Left forelimb (tissue), 1 donor: ENCODE measurements at places on chromosomes 11 and 22.

DNA sequence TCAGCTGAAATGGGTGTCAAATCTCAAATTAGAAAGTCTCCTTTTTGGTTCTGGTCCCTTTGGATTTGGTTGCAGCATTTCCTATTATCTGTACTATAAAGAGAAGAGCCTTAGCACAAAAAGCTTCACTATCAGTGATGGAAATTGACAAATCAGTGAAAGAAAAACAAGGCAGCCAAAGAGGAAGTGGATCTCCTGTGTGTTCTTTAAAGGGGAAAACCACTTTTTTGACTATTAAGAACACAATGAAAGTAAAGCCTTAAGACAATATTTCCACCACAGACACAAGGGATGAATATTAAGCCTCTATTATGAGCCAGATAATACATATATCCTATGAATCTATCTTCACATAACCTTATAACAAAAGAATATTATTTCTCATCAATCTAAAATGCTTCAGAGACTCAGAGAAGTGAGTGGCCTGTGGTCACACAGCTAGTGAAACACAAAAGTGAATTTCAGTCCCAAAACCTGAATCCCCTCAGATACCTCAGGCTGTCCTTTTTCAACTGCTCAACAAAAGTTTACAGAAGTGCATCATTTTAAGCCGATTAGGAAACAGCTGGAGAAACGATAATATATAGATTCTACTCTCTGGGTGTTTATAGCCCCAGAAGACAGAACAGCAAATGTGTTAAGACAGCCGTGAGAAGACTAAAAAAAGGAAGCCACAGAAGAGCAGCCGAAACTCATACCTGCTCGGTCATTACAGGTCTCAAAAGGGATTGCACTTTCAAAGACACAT lies 24.4 kb upstream of the FSHB start:
- no peak for DNase-seq

GRCh38 chr11:13140028-13140870 lies 131.1 kb downstream of the RASSF10 start:
- no peak for DNase-seq

DNA sequence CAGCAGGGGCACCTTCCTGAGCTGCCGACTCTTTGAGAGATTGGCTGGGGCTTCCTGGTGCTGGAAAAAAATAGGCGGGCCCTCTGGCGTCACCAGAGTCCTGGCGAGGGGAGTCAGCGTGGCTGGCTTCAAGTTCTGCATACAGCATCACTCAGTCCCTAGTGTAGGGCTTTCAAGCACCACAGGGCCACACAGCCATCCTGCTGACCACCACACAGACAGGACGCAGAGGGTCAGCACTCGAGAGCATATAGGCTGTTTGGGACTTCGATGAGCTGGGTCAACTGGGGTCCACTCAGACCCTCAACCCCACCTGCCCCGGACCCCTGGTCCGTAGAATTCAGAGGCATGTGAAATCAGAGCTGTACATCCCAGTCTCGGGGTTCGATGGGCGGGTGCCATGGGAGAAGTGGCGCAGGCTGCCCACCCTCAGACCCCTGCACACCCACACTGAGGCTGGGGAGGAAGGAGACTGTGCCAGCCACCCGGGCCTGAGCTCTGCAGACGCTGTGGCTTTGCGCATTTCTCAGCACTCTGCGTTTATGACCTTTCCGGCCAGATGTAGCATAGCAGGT lies 1131.9 kb downstream of the BRD1 start:
- DNase-seq, result no peak

DNA sequence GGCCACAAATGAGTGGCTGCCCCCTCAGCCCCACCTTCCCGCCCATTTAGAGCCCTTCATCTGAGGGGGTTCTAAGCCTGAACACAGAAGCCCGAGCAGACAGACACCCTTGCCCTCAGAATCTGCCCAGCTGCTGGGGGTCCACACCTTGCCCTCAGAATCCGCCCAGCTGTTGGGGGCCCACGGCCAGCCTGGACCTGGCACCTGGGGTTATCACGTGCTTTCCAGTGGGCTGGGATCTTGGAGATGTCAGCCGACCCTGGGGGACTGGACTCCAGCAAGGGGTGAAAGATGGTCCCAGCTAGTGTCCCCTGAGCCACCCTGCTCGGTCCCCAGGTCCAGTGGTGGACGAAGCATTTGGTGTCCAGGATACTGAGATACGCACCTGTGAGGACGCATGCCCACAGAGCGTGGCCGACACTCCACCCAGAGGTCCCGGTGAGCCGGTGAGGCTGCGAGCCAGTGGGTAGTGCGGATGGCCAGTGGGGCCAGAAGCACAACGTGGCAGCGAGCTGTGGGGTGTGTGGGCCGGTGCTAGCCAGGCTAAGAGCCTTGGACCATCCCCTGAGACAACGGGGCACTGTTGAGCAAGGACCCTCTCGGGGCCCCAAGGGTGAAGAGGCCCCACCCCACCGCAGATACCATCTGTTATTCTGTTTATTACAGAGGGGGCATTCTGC lies 3.1 kb upstream of the CTSD start:
- no peak for DNase-seq

GRCh38 chr22:44882226-44882905 lies 127.4 kb downstream of the PHF21B start:
- DNase-seq, result no peak

GRCh38 chr11:11776714-11777113 lies 65.1 kb upstream of the USP47 start:
- DNase-seq, result no peak

DNA sequence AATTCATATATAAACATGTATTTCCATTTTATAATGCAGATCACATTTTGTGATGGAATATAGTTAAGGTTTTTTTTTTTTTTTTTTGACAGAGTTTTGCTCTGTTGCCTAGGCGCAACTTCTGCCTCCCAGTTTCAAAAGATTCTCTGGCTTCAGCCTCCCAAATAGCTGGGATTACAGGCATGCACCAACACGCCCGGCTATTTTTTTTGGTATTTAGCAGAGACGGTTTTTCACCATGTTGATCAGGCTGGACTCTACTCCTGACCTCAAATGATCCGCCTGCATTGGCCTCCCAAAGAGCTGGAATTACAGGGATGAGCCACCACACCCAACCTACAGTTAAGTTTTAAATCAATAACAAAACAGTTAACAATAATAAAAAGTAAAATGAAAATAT lies 18.8 kb downstream of the XKR3 start:
- DNase-seq, result no peak

- no peak for DNase-seq
These were observed 1.4 kb downstream of the NAV2 start for GRCh38 chr11:19714022-19714386.

GRCh38 chr11:44754876-44755555 lies 28.3 kb downstream of the TSPAN18 start:
- DNase-seq, result peak; percentile 31

DNA sequence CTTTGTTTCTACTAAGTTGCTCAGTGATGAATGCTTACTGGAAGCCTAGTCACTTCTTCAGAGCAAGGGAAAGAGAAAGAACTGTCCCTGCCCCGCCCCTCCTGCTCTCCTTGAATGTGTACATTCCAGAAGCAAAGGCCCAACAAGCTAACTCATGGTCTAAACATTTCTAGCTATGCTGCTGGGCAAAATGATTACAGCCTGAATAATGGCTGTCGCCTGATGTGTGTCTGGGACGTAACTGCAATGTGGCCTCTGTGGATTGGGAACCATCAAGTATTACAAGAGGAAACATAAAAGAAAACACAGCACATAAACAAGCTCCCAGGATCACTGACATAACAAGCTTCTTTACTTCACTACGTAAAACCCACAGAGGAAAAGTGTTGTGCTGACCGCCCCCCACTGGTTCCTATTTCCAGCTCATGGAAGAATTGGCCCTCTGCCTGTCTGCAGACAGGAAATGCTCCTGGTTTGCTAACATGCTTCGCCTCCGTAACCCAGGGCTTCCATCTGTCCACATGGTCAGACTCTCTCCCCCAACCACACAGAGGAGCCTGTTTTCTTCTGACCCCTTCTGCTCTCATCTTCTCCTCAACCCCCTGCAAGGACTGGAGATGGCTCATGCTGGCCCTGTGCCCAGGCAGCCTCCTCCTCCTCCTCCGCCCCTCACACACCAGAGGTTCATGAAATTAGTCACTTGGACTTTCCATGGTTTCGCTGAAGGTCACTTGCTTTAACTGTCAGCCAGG lies 187.2 kb downstream of the MAML2 start:
- DNase-seq, result peak; percentile 79

DNA sequence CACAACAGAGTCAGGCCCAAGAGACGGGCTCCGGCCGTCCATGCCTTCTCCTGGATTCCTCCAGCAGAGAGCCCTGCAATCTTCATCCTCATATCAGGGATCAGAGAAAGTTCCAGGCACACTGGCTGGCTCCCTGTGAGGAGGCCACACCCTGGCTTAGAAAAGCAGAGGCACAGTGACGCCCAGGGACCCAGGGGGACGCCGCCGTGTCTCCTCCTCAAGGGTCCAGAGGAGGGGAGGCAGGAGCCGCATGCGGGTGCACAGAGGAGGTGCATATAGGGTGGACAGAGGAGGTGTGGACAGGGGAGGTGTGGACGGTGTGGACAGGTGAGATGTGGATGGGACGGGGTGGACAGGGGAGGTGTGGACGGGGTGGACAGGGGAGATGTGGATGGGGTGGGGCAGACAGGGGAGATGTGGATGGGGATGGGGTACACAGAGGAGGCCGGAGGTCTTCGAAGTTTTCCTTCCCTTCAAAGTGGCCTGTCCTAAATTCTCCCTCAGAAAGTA lies 1521.9 kb downstream of the BRD1 start:
- no peak for DNase-seq

DNA sequence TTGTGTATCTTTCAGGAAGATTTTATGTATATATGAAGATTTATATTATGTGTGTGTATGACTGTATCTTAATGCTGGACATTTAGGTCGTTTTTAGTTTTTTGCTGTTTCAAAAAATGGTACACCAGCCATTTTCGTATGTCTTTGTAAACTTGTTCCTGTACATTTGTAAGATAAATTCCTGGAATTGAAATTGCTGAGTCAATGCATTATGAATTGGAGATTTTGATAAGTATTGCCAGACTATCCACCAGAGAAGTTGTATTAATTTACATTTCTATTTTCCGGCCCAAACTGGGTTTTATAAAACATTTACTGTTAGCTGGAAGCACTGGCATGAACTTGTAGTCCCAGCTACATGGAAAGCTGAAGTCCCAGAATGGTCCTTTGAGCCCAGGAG lies 24.6 kb downstream of the MRPL48 start:
- DNase-seq, result no peak

DNA sequence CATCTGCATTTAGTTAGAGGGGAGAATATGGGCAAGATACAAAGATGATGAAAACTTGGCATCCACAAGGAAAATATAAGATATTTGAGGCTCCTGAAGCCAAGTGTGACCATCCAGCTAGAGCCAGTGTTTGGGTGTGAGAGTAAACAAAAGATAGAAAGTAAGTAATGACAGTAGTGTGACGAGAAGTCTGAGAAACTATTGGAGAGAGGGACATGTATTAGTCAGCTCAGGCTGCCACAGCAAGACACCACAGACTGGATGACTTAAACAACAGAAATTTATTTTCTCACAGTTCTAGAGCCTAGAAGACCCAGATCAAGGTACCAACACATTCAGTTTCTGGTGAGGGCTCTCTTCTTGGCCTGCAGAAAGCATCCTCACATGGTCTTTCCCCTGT lies 6.4 kb upstream of the CCKBR start:
- DNase-seq, result no peak

DNA sequence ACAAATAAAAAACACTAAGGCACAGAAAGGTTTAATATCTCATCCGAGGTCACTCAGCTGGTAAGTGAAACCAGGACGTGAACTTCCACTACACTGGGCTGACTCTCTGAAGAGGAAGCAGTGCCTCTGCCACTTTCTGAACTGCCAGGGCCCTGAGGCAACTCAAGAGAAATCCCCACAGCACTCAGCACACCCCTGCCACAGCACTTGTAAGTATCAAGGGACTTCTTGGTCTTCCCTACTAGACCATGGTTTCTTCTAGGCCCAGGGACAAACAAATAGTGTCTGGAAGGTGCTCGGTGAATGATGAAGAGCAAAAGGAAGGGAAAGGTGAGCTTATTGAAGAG lies 49.7 kb downstream of the RPL27A start:
- no peak for DNase-seq

DNA sequence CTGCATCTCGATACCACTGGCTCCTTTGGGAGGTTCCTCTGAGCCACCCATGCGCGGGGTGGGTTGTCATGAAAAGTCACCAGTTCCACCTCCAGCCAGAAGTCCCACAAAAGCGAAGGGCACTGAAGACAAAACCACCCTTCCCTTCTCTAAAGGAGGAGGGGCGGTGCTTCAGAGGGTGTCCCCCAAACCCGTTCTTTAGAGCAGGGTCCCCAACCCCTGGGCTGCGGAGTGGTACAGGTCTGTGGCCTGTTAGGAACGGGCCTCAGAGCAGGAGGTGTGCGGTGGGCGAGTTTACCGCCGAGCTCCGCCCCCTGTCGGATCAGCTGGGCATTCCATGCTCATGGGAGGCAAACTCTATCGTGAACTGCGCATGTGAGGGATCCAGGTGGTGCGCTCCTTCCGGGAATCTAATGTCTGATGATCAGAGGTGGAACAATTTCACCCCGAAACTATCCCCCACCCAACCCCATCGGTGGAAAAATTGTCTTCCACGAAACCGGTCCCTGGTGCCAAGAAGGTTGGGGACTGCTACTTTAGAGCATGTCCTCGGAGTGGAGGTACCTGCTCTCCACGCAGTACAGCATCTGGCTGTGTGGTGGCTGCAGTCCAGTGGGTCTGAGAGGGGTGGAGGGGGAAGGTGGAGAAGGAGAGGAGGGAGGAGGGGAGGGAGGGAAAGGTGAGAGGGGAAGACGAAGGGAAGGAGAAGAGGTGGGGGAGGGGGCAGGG lies 72.9 kb upstream of the SEPTIN5 start:
- peak; percentile 42 for DNase-seq

- DNase-seq, result peak; percentile 80
These were observed 26.6 kb upstream of the IL17RA start for GRCh38 chr22:17057959-17058814.

DNA sequence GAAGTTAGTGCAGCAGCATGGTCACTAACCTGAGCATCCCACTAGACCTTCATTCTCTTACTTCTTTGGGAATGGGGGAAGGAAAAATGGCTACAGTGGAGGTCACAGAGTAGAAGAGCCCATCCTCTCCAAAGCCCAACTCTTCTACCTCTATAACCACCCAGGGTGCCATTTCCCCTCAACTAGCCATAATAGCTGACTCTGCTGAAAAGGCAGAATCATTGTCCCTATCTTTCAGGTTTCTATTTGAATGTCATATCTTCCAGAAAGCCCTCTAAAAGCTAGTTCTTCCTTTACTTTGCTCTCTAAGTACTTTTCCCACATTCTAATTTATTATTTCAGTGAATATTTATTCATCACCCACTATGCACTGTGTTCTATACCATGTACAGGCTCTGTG lies 421.6 kb downstream of the TENM4 start:
- DNase-seq, result no peak

GRCh38 chr11:35614939-35615569 lies 3.2 kb upstream of the FJX1 start:
- DNase-seq, result no peak
